Posterior vena cava (tissue), 2 donors: ENCODE measurements at places on chromosomes 5 and 9. TPM values are rescaled to one million over a fixed set of nuclear protein-coding genes. Genes with fewer than 3 reads are reported as not detected.

GRCh38 chr9:88992556-88992955 lies 1.3 kb downstream of the S1PR3 start:
- DNase-seq: no peak

- no peak for DNase-seq
Measured at GRCh38 chr9:129887334-129888292, 52.4 kb downstream of the USP20 start.

- DNase-seq: no peak
Measured at GRCh38 chr9:77277719-77278118, 100.4 kb downstream of the VPS13A start.

GRCh38 chr9:77731008-77731698 lies 83.0 kb upstream of the GNA14 start:
- no peak for DNase-seq

Gene RGS3
- total RNA-seq: 66.2 TPM

- DNase-seq: no peak
Measured at GRCh38 chr9:97855899-97856298, 2.9 kb downstream of the FOXE1 start.

DNA sequence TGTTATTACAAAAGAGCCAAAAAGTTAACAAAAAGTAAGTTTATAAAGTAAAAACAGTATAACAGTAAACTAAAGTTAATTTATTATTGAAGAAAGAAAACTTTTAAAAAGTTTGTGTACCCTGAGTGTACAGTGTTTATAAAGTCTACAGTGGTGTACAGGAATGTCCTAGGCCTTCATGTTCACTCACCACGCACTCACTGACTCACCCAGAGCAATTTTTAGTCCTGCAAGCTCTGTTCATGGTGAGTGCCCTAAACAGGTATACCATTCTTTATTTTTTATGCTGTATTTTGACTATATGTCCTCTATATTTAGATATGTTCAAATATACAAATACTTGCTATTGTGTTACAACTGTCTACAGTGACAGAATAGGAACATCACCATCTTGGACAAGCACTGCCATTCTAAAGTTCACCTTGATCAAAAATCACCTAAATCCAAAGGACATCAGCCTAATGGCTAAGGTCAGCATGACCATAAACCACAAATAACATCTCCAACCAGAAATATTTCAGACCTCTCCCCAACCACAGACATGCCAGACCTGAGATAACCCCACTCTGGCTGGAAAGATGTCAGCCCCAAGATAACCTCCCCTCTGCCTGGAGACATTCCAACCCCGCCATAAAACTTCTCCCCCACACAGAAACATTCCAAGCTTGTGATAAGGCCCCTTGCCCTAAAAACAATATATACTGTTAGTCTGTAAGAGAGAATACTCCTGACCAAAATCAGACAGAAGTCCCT lies 56.1 kb downstream of the AGXT2 start:
- DNase-seq: no peak

DNA sequence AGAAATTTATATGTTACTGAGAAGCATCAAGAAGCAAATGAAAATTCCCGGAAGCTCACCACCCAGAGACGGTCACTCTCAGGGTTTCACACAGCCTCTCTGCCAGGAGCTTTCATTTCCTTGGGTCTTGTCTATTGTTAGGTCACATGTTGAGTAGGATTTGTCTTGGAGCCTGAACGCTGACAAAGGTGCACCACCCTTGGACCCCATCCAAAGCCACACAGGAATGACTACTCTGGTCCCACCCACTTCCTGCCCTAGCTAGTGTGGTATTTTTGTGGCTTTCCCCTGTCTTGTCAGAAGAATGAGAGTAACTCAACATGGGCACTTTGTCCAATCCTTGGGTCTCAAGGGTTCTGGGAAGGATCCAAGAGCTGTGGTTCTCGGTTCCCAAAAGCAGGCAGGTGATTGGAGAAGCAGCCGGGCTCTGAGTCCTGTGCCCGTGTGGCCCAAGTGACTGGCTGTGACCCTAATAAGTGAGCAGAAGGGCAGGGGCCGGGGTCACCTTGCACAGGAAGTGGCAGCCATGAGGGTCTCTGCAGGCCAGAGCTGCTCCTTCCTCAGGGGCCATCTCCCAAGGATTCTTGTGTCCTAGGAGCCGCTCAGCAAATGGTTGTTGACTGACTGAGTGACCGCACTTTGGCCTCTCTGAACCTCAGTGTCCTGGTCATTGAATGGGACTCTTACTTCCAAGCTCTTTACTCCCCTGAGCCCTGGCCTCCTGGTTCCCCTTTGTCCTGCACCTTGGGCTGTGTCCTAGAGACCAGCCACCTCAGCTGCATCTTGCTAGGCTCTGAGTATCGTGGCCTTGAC lies 6.9 kb downstream of the FGD3 start:
- no peak for DNase-seq

GRCh38 chr9:110157823-110158664 lies 49.9 kb downstream of the C9orf152 start:
- no peak for DNase-seq

GRCh38 chr5:156254196-156254595 lies 72.8 kb upstream of the SGCD start:
- no peak for DNase-seq

DNA sequence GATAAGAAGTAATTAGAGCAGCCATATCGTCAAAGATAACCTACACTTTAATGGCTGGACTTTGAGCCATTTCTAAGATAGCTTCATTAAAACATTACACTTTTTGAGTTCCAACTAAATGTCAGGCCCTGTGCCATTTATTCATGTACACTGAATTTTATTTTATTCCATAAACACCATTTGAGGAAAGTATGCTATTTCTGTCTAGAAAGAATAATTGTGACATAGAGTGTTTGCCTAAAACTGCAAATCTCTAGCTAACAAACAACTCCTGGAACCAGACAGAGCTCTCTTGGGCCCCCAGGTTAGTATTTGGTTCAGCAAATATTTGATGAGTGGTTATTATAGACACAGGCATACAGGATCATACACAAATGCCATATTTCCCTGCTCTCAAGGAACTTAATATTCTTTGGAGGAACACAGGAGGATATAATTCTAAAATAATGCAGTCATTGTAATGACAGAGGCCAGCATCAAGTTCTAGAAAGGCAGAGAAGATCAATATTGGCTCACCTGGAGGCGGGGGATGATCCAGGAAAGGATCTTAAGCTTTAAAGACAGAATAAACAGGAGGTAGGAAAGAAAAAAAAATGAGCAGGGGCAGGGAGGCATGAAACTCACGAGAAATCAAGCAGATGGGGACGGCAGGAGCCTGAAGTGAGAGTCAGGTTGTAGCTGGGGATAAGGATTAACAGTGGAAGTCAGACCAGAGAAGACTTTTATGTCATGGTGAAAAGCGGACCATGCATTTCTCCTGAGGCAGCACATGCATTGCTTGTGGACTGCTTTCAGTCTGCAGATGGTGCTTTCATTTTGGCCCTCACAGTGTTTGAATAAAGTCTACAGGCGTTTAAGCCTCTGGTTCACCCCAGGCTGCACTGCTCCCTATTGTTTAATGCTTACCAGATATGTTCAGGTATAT lies 127.7 kb downstream of the GCNT1 start:
- DNase-seq: no peak

Gene PDCD1LG2
- total RNA-seq: 4.2 TPM
